NCI-H2029 treated with DMSO at 0.1 percent for 48 hours (cell line): ENCODE measurements at places on chromosomes 3 and 15.

DNA sequence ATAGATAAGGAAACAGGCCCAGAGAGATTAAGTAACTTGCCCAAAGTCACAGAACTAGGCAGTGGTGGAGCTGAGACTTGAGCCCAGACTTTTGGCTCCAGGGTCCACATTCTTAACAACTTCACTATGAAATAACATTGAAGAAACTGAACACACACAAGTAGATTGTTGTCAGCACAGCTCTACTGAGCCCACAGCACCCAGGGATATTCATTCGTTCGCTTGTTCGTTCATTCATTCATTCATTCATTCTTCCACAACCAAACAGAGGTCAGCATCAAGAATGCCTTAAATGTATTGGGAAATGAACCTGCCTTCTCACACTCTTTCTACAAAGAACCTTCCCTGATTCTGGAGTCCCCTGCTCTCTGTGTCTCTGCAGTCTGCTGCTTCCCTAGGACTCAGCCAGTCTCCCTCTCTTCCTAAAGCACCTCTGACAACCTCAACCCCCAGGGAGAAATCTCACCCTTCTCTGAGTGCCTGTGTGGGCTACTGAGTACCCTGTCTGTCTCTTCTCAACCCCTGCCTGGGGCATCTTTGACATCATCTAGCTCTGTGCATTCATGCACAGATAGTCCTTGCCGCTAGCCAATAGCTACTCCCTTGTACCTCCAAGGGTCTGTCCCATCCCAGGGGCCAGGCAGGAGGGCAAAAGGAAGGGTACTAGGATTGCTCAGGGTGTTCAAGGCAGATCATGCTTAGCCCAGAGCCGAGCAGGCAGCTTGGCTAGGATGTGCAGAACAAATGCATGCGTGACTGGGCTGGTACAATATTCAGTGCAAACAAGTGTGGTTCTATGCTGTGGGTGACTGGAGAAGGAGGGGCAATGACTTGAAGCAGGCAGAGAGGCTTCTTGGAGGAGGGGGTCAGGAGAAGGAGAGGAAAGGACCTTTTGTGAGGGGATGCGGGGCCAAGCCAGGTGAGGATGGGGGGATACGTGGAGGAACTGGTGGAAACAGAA lies 3.4 kb downstream of the LINGO1 start:
- DNase-seq: no peak

- DNase-seq: no peak
Observed at GRCh38 chr3:100454677-100455076, 37.7 kb upstream of the TMEM45A start.

DNA sequence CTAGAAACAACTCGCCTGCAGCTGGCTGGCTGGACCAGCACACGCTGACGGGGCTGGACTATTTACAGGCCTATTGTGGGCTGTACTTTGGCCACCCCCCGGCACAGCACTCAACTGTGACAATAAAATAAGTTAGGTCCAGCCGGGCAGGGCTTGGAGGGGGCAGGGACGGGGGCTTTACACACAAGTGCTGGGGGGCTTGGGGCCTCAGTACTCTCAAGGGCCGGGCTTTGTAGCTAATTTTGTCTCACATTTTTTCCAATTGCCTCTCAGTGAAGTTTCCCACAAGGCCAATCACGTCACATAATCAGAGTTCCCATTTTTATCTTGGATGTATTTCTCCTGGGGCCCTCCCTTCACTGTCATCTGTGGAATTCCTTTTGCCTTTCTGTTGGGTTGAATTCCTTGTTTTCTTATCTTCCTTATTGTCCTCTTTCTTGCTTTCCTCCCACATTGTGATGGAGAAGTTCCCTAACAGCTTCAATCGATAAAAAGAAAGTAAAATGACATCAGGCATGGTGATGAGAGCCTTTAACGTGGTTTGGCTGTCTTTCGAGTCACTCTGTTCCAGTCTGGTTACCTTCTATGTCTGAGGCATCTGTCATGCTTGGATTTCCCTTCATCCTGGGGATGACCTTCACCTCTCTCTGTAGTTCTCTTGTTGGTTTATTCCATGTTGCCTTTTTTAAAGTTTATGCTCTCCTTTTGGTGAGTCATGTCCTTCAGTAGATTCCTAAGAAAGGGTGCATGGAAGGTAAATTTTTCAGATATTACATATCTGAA lies 44.1 kb upstream of the CMTM7 start:
- DNase-seq: no peak

GRCh38 chr3:60555686-60556354 lies 695.4 kb downstream of the FHIT start:
- no peak for DNase-seq

GRCh38 chr15:77630056-77630455 lies 2.7 kb downstream of the LINGO1 start:
- no peak for DNase-seq

- DNase-seq: no peak
Observed at GRCh38 chr15:61112231-61112630, 116.9 kb downstream of the RORA start.

- no peak for DNase-seq
Observed at GRCh38 chr3:120100711-120101110, 6.5 kb upstream of the GSK3B start.

- DNase-seq: no peak
Observed at GRCh38 chr3:32577581-32578556, 7.2 kb upstream of the DYNC1LI1 start.

DNA sequence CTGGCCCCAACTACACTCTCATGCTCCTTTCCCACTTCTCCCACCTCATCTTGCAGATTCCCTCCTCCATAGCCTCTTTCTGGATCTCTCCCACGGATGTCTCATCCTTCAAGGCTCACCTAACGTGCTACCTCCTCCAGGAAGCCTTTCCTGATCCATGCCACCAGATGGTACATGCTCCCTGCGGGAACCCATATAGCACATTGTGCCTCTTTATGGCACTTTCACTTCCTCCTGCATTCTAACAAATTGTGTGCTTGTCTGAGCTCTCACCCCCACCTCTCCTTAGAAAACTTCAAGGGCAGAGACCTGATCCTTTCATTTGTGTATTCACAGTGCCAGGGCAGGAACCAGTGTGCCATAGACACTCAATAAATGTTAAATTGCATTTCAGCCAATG lies 63.0 kb downstream of the HES1 start:
- DNase-seq: no peak

GRCh38 chr3:134932035-134932434 lies 137.0 kb downstream of the EPHB1 start:
- DNase-seq: no peak

DNA sequence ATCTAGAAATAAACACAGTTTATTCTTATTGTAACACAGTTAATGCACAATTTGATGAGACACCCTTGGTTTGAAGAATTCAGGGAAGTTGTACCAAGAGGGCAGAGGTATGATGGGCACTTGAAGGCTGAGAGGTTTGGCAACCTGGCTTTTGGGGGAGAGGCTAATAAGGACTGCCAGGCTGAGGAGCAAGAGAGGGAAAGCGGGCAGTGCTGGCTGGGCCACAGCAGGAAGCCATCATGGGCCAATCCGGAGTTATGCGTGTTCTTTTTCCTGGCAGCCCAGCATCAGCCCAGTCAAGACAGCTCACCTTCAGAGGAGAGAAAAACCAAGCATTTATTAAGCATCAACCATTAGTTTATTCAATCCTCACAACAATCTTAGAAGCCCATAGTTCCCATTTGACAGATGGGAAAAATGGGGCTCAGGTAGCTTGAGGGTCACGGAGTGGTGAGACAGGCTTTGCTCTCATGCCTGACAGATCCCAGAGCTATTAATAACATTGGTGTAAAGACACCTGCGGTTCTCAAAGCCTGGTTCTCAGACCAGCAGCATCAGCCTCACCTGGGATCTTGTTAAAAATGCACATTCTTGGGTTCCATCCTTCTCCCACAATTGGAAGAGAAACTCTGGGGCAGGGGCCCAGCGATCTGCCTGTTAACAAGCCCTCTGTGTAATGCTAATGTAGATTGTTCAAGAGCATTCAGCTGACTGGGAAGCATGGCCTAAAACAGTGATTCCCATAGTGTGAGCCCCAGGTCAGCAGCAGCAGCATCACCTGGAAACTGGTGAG lies 183.7 kb downstream of the NTRK3 start:
- no peak for DNase-seq

- DNase-seq: no peak
Observed at GRCh38 chr3:73236867-73237266, 175.4 kb downstream of the EBLN2 start.
